ENCODE measurements at places on chromosomes 2 and 18. TPM values are rescaled to one million over a fixed set of nuclear protein-coding genes. Genes with fewer than 3 reads are reported as not detected.

The SCG2 gene
- 0.28 TPM for total RNA-seq

The MEIS1 gene
- total RNA-seq, result 16.1 TPM

The MTCL1 gene
- total RNA-seq, result 17.8 TPM

The SNTG2 gene
- 0.14 TPM for total RNA-seq

The MAPK4 gene
- under 0.01 TPM for total RNA-seq

The COL4A4 gene
- 0.43 TPM for total RNA-seq

The ANTXR1 gene
- 4.4 TPM for total RNA-seq

The TMEM150A gene
- 5.8 TPM for total RNA-seq

The PSMA8 gene
- total RNA-seq, result not detected

The POTEC gene
- total RNA-seq, result not detected

The ARHGAP15 gene
- total RNA-seq, result not detected

The OTOS gene
- total RNA-seq, result not detected

The OR6B2 gene
- total RNA-seq, result not detected

The DNAH6 gene
- 0.14 TPM for total RNA-seq

The FAM237A gene
- not detected for total RNA-seq

The DNAJC5G gene
- not detected for total RNA-seq

The DCAF17 gene
- 31.1 TPM for total RNA-seq

The SERPINB10 gene
- 0.43 TPM for total RNA-seq

The KCNK3 gene
- not detected for total RNA-seq

The SAG gene
- not detected for total RNA-seq

The MARCHF4 gene
- total RNA-seq, result under 0.01 TPM

The MC2R gene
- not detected for total RNA-seq

The HOXD9 gene
- not detected for total RNA-seq

The SEMA4C gene
- total RNA-seq, result 17.4 TPM

The IL36RN gene
- total RNA-seq, result 2.0 TPM

The NLRC4 gene
- total RNA-seq, result 0.07 TPM

The CIDEA gene
- 5.5 TPM for total RNA-seq

The STPG4 gene
- total RNA-seq, result 0.07 TPM

The SELENOI gene
- 50.6 TPM for total RNA-seq

The DUSP28 gene
- 2.4 TPM for total RNA-seq

The GNLY gene
- total RNA-seq, result not detected

The MTIF2 gene
- 101 TPM for total RNA-seq

The CTAGE1 gene
- not detected for total RNA-seq

The CFAP210 gene
- not detected for total RNA-seq

The DSC3 gene
- 394 TPM for total RNA-seq

The FASTKD2 gene
- total RNA-seq, result 58.4 TPM

The LYG2 gene
- not detected for total RNA-seq

The BCL11A gene
- 14.9 TPM for total RNA-seq

The CHRND gene
- total RNA-seq, result not detected

The FOXD4L1 gene
- total RNA-seq, result under 0.01 TPM

The DSG2 gene
- 557 TPM for total RNA-seq

The GCA gene
- 6.2 TPM for total RNA-seq

The UPP2 gene
- not detected for total RNA-seq

The NAT8 gene
- total RNA-seq, result not detected

The ABCG5 gene
- not detected for total RNA-seq

The ANAPC1 gene
- 74.8 TPM for total RNA-seq

The MFSD2B gene
- total RNA-seq, result not detected

The SANBR gene
- total RNA-seq, result 12.5 TPM

The ACMSD gene
- total RNA-seq, result not detected

The METTL8 gene
- total RNA-seq, result 43.6 TPM

The CDH20 gene
- not detected for total RNA-seq

The DSG1 gene
- 4.4 TPM for total RNA-seq

The EVX2 gene
- not detected for total RNA-seq

Data from nasal cavity respiratory epithelium epithelial cell of viscerocranial mucosa (primary cell).